ENCODE measurements at places on chromosomes 16 and 17. TPM values are rescaled to one million over a fixed set of nuclear protein-coding genes. Genes with fewer than 3 reads are reported as not detected.

- DNase-seq, result no peak
These were observed 32.5 kb upstream of the MYO18A start for GRCh38 chr17:29212681-29213121.

GRCh38 chr17:2459917-2460271 is 51.8 kb downstream of the METTL16 start:
- DNase-seq, result no peak

- DNase-seq, result no peak
These were observed 110.8 kb upstream of the SMURF2 start for GRCh38 chr17:64772845-64773299.

- DNase-seq, result no peak
These were observed 11.9 kb upstream of the RBFOX3 start for GRCh38 chr17:79622776-79623175.

The CFAP97D1 gene
- total RNA-seq, result not detected

- no peak for DNase-seq
These were observed 86.9 kb upstream of the ZNF469 start for GRCh38 chr16:88295671-88296436.

DNA sequence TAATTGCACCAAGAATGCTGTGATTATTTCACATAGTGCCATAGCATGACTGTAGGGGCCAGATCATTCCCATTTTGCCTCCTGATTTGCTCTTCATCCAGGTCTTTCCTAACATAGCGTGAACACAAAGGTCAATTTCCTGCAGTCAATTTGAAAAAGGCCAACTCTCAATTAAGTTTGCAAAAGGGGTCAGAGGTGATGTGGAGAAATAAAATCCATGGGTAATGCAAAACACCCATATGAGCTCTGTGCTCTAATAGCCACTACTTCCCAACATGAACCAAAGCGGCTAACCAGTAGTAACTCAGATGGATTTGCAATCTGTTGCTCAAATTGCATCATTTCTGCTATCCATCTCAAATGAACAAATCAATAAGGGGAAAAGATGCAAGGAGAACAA is 275.5 kb upstream of the SOX9 start:
- no peak for DNase-seq

The ITGB4 gene
- total RNA-seq, result 2.2 TPM

The ATP2A1 gene
- total RNA-seq, result 0.71 TPM

The DRC7 gene
- total RNA-seq, result not detected

GRCh38 chr16:77046206-77046605 is 144.8 kb upstream of the MON1B start:
- no peak for DNase-seq

The MMP2 gene
- not detected for total RNA-seq

DNA sequence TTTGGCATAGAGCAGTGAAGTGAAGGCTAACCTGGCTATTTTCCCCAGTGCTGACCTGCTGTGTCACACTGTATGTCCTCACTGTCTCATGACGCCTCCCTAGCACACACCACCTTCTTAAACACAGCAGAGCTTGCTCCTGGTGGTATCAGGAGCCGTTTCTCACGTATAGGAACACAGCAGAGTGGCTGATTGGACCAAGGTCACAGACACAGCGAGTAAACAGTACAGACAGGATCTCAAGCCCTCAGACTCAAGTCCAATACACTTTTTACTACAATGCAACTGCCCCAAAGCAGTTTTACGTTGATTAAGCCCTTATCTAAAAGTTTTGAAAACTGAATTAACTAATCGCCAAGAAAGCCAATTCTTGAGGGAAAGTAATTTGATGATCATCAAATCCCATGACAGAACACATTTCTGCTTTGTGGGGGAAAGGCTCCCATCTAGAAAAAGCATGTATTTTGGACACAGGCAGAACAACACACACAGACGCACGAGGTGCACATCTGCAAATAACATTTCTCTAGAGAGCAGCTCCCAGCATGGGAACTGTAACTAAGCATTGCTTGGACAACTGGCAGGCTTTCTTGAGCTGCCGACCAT is 15.2 kb downstream of the ARHGAP17 start:
- DNase-seq, result no peak

- no peak for DNase-seq
These were observed 28.2 kb downstream of the TAC4 start for GRCh38 chr17:49819651-49820050.

- DNase-seq, result no peak
These were observed 66.4 kb downstream of the CEP95 start for GRCh38 chr17:64573214-64573613.

- no peak for DNase-seq
These were observed 3.4 kb downstream of the ZNF688 start for GRCh38 chr16:30567991-30568638.

DNA sequence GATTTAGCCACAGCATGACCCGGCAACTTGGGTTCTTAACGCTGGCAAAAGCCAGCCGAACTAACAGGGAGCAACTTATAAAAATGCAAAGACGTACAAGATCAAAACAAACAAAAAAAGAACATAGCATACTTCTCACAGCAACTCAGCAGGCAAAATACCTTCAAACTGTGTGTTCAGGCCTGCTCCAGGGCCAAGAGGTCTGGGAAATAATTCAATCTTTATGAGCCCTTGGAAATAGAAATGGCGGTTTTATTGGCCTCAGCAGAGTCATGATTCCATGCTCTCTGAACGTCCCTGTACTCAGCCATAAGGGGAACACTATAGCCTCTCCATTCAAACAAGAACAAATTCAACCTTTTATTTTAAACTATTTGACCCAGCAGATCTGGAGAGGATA is 101.3 kb upstream of the C17orf78 start:
- DNase-seq, result no peak

The SLC16A13 gene
- total RNA-seq, result 11.8 TPM

The SHISA6 gene
- total RNA-seq, result not detected

- DNase-seq, result no peak
These were observed 246.7 kb upstream of the TBX2 start for GRCh38 chr17:61152898-61153297.

Measured in activated B cell treated with CpG ODN at 0.5 μM for 24 hours (primary cell).